ENCODE measurements at places on chromosomes 6 and 20.

DNA sequence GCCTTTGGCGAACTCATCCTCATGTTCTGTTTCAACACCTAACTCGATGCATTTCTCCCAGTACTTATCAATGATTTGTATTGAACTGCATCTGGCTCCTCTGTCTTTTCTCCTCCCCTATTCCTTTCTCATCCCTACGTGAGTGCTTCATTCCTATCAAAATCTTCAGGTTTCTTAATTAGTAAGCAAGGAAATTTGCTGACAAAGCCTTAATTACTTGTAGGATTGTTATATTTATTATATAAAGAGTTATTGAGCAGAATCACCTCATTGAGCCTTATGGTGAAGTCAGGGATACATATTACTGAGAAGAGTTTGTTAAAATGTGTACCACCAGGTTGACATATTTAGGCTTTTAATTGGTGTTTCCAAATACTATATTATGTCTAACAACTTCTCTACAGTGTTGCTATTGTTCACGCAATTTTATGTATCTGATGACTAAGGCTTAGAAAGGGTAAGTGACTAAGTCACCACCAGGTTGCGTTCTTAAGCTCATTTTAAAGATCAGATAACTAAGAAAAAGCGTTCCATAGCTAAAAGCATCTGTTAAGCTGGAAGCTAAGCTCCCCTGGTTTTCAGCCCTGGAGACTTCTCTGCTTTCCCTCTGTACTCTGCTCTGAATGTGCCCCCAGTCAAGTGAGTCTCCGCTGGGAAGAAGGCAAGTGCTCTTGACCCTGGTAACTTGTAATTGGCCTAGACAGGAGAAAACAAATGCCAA lies 18.9 kb downstream of the SCGN start:
- DNase-seq: no peak

DNA sequence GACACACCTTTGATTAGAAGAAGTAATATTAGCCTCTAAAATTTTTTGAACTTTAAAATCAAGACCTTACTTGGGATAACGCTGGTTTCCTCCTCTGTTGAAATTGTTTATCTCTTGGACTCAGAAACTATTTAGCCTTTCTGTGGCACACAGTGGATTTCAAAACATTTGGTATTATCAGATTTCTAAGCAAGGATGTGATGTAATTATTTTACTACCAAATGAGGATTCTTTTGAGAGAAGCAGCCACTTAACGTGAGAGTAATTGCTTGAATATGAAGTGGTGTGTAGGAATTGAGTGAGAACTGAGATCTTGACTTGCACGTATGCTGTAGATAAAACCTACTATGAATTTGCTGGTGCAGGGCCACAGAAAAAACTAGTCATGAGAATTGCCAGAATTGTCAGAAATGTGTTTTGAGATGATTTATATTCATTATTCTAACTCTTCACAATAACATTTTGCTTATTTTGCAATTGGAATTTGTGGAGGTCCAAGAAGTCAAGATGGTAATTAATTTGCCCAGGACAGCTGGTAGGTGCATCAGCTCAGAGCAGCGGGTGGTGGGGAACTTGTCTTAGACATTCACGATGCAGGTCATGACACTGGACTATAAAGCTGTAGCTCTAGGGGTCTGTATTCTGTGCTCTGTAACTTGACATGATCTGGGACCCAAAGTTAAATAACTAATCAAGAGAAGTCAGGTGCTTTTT lies 53.4 kb downstream of the AKAP12 start:
- no peak for DNase-seq

GRCh38 chr20:33132513-33133372 lies 35.2 kb upstream of the BPIFA2 start:
- no peak for DNase-seq

DNA sequence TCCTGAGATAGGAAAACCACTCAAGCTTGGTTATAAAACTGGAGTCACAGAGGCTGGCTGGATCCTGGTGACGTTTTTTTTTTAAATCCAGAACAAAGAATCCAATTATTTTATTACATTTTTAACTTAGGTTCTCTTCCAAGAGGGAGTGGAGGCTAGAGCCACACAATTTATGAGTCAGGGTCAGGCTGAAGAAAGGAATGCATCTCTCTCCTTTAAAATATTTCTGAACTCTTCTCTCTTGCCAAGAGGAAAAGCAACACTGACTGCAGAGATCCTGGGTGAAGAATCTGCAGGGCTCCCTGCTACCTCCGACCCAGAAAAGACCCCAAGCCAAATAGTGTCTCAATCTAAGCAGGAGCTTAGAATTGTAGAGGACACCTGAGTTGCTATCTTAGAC lies 88.5 kb upstream of the SSTR4 start:
- DNase-seq: no peak

- DNase-seq: no peak
These were observed 1294.9 kb upstream of the CITED2 start for GRCh38 chr6:140669321-140669720.

DNA sequence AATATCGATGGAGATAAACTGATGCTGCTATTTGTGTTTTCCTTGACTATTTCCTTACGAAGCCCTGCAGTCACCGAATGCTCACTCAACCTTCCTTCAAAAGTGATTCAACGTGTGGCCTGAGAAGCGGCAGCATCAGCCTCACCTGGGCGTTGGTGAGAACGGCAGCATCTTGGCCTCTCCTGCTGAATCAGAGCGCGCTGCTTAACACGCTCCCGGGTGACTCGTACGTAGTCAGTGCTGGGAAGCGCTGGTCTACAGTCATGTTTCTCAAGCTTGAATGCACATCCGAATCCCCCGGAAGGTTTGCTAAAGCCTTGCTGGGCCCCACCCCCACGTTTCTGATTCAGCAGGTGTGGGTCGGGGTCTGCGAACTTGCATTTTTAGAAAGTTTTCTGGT lies 214.1 kb upstream of the RREB1 start:
- DNase-seq: no peak

DNA sequence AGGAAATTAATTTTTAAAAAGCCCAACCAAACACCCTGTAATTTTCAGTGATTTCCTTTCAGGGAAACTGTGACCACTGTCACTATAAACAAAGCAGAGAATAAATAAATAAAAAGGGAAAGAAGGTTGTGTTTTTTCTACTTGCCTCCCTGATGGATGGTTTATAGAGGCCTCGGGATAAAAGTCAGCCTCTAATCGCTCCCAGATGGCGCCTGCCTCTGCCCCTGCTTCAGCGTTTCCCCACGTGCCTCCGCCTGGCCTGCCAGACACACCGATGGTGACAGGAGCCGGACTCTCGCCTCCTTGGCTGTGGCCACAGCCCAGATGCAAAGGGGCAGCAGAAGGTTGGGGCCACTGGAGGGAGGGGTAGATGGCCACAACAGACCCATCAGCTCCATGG lies 327.7 kb downstream of the CDC5L start:
- no peak for DNase-seq

- DNase-seq: no peak
These were observed 22.7 kb upstream of the ZNF184 start for GRCh38 chr6:27495386-27496135.

DNA sequence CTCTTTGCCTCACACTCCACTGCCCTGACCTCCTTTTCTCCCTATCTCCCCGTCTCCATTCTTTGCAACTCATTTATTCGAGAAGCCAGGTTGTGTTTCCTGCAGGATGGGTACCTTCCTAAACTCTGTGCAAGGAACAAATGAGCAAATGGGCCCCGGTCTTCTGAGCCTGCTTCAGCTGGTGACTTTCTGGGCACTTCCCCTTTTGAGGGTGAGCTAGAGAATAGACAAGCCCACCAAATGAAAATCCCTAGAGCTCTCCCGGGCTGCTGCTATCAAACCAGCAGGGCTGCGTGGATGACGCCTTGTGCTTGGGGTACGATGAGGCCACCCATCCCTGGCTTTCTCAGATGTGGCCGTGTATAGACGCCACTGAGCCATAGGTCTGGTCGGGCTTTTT lies 91.0 kb upstream of the FOXA2 start:
- no peak for DNase-seq

Measured in GM19239 (cell line).